Fibroblast of pulmonary artery (primary cell): ENCODE measurements at places on chromosomes 5 and 9.

DNA sequence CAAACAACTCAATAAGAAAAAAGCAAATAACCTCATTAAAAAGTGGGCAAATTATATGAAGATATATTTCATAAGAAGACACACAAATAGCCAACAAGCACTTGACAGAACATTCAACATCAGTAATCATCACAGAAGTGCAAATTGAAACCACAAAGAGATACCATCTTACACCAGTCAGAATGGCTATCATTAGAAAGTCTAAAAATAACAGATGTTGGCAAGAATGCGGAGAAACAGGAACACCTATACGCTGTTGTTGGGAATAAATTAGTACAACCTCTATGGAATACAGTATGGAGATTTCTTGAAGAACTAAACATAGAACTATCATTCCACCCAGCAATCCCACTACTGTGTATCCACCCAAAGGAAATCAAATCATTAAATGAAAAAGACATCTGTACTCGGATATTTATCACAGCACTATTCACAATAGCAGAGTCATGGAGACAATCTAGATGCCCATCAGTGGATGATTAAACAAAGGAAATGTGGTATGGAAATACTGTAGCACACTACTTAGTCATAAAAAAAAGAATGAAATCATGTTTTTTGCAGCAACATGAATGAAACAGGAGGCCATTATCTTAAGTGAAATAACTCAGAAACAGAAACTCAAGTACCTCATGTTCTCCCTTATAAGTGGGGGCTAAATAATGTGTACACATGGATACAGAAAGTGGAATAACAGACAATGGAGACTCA, 106.8 kb upstream of the FST start:
- DNase-seq, result peak; percentile 72

DNA sequence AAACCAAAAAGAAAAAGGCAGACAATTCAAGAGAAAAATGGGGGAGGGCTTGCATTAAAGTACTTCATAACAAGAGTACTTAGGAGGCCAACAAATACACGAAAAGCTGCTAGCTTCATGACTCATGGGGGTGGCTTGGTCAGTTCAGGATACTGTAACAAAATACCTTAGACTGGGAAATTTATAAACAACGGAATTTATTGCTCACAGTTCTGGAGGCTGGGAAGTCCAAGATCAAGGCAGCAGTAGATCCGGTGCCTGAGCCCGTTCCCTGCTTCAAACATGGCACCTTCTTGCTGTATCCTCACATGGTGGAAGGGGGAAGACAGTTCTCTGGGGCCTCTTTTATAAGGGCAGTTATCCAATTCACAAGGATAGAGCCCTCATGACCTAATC, 111.4 kb downstream of the C9orf50 start:
- peak; percentile 80 for DNase-seq

- DNase-seq, result no peak
These were observed 51.6 kb downstream of the MED10 start for GRCh38 chr5:6326776-6327175.

GRCh38 chr9:133932181-133932580, 59.9 kb downstream of the VAV2 start:
- peak; percentile 69 for DNase-seq

- DNase-seq, result no peak
These were observed 10.2 kb upstream of the TMED7 start for GRCh38 chr5:115636008-115636407.

- peak; percentile 51 for DNase-seq
These were observed 159.8 kb upstream of the LHFPL2 start for GRCh38 chr5:78808380-78808779.

- no peak for DNase-seq
These were observed 238.6 kb upstream of the ADAMTSL1 start for GRCh38 chr9:18235181-18235908.

DNA sequence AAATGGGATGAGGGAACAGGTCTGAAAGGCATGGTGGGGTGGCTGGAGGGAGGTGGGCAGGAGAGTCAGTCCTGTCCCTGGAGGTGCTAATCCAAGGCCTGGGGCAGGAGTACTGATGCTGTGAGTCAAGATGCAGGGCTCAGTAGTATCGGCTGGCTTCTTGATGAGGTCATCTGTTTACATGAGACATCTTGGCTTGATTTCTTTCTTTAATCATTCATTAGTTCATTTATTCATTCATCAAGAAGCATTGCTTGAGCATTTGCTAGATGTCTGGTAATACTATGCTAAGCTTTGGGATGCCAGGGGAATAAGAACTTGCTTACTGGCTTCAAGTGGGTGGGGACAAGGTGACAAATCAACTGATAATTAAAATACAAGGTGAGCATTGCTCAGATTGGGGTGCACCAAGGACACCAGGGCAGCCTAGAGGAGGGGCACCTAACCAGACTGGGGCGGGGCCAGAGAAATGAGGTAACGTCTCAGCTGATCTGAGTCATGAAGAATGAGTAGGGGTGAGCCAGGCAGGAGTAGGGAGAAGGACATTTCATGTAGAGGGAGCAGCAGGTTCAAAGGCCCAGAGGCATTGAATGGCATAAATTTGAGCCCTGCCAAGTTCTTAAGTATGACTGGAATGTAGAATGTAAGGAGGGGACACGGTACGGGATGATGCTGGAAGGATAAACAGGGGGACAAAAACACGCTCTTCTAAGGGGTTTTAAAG, 88.8 kb downstream of the EGFLAM start:
- DNase-seq, result no peak

GRCh38 chr5:59169768-59170150, 586.9 kb downstream of the RAB3C start:
- DNase-seq, result no peak

GRCh38 chr5:66013397-66013796, 87.0 kb downstream of the ERBIN start:
- no peak for DNase-seq

DNA sequence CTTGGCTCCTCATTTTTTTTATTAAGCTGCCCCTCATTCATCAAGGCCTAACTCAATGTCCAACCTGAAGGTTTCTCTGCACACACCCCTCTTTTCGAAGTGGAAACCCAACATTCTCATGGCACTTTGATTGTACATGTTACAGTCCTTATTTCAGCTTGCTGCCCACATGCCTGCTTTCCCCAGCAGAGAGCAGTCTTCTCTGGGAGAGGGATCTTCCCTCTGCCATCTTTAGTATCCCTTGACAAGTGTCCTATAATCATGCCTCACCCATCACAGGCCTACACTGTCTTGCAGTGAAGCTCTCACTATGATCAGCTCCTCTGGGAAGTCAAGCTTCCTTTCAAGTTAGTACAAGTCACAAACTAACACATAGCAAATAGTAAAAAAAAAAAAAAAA, 175.1 kb downstream of the ACER2 start:
- DNase-seq, result no peak

GRCh38 chr5:155389498-155389897, 375.9 kb downstream of the KIF4B start:
- DNase-seq, result no peak

- DNase-seq, result no peak
These were observed 158.0 kb downstream of the BAAT start for GRCh38 chr9:101226803-101227202.

- DNase-seq, result no peak
These were observed 312.0 kb upstream of the EDIL3 start for GRCh38 chr5:84696651-84697050.

- DNase-seq, result no peak
These were observed 211.6 kb downstream of the SYK start for GRCh38 chr9:91012933-91013841.

DNA sequence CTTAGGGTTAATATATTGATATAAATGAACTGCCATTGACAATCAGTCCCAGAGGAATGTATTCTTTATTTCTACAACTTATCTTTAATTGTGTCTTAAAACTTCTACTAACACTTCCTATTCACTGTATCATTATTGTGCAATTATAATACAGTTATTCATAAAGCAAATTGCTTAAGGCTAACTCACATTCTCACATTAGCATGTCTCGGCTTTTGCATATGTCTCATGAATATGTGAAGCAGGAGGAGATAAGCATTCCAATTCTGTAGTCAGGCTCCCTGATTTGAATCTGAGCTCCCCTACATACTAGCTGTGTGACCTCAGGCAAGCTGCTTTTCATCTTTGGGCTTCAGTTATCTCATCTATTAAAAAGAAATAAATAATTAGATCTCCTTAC, 45.4 kb downstream of the PLGRKT start:
- no peak for DNase-seq

DNA sequence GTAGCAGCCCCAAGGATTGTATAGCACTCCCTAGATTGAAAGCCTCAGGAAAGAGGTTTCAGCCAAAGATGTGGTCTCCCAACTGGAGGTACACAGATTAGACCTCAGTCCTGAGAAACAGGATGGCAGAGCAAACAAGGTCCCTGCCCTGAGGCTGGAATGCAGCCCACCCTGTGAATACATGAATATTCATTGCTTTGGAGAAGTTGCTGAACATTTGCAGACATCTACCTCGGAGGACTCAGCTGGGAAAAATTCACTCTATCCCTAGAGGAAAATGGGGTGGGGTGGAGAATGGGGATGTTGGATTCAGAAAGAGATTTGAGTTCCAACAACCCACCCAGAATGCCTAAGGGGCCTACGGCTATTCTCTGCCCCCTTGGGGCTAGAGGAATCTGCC, 129.4 kb downstream of the SLIT3 start:
- DNase-seq, result no peak

DNA sequence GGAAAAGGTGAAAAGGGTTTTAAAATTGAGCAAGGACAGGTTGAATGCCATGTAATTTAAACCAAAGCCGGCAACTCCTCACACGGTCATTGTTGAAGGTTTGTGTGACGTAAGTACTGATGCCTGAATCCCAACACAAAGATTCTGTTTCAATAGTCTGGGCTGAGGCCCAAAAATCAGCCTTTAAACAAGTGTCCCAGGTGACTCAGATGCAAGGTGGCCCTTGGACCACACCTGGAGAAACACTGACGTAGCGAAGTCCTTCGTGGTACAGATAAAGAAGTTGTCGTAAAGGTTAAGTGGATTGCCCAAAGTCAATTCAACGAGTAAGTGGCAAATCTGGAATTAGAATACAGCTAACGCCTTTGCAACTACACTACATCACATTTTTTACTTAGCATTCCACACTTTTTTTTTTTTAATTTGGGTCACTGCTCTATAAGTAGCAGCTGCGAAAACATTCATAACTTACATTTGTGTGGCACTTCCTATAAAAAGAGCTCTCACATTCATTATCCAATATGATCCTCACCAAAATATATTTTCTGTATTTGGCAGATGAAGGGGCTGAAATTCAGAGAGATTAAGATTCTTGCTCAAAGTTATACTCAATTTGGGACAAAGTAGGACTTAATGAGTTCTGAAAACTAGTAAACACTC, 111.3 kb downstream of the LPAR1 start:
- DNase-seq, result no peak

DNA sequence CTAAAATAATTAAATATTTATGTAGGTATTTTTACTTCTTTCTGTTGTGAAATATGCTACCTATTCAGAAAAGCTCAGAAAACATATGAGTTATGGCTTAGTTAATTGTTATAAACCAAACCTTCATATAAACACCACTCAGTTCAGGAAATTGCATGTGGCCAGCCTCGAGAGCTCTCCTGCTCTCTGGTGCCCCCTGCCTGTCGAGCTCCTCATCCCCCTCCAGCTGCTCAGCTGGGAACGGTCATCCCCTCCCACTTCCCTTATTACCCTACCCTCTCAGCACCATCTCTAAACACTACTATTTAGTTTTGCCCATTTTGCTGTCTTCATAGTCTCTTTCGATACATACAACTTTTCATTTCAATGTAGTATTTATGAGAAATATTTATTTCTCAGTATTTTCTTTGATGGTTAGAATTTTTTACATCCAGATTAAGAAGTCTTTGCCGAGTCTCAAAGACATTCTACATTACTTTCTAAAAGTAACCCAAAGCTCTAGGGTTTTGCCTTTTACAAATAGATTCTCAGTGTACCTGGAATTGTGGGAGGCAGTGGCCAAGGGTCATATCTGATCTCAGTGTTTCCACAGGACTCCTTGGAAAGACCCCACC, 51.2 kb upstream of the SEMA4D start:
- peak; percentile 74 for DNase-seq

DNA sequence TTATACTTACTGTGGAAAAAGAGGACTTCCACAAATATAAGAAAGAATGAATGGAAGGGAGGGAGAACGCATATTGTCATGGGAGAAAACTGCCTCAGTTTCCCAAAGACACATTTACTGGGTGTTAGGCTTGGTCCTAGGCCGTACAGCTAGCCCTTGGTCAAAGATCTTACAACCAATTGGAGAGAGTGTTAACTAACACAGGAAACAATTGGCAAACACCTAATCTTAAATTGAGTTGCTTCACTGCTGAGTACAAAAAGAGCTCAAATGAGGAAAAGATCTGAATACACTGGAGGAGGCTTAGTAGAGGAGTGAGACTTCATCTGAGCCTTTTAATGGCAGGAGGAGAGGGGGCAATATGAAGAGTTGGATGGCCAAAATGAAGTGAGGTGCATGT, 161.7 kb downstream of the GLIS3 start:
- peak; percentile 59 for DNase-seq

DNA sequence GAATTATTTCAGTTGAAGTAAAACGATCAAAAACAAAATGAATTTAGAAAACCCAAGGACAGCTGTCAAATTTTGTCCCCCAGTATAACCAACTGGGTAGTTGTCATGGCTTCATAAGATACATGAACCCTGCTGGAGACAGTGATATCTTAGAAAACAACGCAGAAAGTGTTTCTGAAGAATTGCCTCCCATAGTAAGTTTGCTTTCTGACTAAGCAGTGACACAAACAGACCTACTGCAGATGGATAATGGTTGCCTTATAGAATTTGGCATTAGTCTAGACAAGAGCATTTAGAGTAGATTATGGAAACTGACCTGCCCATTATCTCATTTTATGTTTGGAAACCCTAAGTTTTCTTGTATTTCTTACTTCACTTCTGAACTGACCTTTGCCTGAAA, 187.7 kb upstream of the KCNN2 start:
- DNase-seq, result no peak

GRCh38 chr5:55502759-55503158, 32.0 kb downstream of the PLPP1 start:
- DNase-seq, result no peak

GRCh38 chr9:95891067-95891671, 15.7 kb downstream of the ERCC6L2 start:
- no peak for DNase-seq

DNA sequence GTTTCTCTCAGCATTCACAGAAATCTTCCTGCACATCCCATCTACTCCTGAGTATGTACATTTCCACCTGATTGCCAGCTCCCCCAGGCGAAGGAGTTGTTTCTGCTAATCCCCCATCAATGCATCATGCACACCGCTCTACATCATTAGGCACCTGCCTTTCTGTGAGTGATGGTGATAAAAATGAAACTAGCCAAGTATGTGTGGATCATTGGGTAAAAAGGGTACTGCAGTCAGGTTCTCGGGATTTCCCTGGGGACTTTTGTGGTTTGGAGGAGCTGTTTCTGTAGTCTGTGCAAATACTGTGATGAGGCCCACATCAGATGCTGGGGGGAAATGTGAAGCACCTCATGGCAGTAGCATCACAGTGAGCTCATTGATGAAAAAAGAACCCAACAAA, 30.4 kb downstream of the CAMK4 start:
- DNase-seq, result peak; percentile 6
